ENCODE measurements at places on chromosomes 1 and 21.

GRCh38 chr1:59885160-59885832, 41.3 kb downstream of the CYP2J2 start:
- no peak for DNase-seq

GRCh38 chr1:182716740-182717720, 32.6 kb upstream of the RGS8 start:
- DNase-seq: no peak

GRCh38 chr1:229058729-229059128, 212.2 kb upstream of the RAB4A start:
- DNase-seq: no peak

DNA sequence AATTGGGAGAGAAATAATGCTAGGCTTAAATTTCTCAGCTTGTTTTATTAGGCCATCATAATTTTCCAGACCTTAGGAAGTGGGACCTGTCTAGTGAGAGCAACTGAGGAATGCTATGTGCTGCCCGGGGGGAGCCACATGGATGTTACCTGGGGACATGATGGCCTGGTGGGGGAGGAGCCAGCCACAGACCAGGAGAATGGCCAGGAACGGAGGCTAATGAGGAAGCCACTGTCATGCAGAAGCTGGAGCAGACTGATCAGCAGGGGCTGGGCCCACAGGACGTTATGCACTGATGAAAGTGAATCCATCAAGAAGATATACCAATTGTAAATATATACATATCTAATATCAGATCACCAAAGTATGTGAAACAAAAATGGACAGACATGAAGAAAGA, 4.6 kb upstream of the KRTAP10-1 start:
- DNase-seq: no peak

DNA sequence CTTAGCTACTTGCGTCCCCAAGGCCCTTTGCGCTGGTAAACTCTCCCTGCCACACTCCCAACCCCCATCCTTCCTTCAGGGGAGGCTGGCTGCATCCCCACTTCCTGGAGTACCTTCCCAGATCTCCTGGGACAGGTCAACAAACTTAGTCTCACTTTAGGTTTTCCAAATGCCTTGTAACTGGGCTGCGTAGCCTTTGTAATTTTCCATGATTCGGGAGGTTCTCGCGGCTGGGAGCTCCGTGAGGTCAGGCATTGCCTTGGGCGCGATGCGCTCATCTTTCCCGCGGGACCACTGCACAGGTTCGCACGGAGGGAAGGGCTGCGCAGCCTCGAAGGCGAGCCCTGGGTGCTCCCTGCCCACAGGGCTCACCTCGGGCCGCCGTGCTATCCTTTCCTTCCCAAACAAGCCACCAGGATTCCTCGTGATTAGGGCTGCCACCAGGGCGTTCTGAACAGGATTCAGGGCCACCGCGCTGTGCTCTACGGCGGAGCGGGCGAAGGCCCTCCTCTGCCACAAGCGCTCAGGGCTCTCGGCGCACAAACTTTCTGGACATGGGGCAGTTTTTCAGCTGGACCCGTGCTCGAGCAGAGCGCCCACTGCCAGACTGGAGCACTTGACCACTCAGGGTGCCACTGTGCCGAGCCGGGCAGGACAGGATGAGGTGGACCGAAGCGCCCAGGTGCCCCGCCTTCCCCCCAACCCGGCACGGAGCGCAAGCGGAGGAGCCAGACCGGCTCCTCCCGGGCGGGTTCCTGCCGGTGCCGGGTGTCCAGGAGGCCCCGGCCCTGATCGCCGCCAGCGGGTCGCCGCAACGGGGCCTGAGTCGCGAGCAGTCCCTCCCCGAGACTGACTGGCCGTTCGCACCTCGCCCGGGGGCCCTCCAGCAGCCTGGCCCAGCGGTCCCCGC, 1.1 kb downstream of the TMPRSS2 start:
- DNase-seq: no peak

DNA sequence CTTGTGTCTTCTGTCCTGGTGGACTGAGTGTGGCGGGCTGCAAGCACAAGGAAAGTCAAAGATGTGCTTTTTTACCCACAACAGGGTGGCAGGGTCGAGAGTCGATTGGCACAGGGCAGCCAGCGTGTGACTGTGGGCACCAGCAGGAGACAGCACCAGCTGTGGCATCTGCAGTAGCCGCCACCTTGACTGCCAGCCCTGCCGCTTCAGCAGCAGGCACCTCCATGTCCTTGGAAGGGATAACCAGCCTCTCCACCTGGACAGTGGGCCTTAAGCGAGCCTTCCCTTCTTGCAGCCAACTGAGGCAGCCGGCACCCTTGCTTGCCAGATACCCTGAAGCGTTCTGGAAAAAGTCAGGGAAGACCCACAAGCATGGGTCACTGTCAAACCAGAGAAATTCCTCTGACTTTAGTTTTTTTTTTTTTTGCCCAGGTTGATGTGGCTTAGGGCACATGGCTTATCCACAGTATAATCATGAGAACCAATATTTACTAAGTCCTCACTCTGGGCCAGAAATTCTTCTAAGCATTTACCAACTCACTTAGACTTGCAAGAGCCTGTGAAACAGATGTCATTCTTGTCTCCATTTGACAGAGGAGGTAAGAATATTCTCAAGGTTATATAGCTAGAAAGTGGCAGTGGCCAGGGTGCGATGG, 30.1 kb upstream of the PTGFRN start:
- no peak for DNase-seq

DNA sequence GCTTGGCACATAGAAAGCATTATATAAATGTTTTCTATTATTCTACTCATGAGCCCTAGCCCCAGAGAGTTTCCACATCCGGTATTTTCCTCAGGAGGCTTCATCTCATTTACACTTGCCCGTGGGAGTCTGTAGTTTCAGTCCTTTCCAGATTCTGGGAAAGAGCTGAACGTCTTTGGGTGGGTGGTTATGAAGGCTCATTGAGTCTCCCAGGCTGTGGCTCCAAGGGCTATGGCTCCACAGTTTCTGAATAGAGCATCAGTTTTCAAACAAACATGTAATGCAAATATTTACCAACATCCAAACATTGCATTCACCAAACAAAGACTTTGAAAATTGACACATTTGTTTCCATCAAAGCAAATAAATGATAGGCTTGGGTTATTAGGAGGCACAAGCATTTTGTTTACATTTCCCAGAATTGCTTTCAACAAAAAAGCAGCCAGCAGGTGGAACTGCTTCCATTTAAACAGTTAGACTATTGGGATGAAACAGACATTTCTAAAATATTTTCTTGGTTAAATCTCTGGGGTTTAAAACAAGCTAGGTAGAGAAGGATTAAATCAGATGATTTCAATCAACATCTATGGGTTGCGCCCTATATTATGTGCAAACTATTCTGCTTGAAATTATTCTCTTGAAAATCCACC, 1.3 kb upstream of the LEMD1 start:
- DNase-seq: no peak

- DNase-seq: no peak
These were observed 6.8 kb downstream of the LAPTM5 start for GRCh38 chr1:30750731-30751291.

- DNase-seq: no peak
These were observed 77.4 kb downstream of the FOXD2 start for GRCh38 chr1:47515164-47515789.

GRCh38 chr1:9606948-9607347, 18.2 kb downstream of the TMEM201 start:
- DNase-seq: no peak

- no peak for DNase-seq
These were observed 1.1 kb downstream of the KCND3 start for GRCh38 chr1:111988377-111988742.

- DNase-seq: no peak
These were observed 15.7 kb upstream of the ANGPTL1 start for GRCh38 chr1:178886551-178886950.

DNA sequence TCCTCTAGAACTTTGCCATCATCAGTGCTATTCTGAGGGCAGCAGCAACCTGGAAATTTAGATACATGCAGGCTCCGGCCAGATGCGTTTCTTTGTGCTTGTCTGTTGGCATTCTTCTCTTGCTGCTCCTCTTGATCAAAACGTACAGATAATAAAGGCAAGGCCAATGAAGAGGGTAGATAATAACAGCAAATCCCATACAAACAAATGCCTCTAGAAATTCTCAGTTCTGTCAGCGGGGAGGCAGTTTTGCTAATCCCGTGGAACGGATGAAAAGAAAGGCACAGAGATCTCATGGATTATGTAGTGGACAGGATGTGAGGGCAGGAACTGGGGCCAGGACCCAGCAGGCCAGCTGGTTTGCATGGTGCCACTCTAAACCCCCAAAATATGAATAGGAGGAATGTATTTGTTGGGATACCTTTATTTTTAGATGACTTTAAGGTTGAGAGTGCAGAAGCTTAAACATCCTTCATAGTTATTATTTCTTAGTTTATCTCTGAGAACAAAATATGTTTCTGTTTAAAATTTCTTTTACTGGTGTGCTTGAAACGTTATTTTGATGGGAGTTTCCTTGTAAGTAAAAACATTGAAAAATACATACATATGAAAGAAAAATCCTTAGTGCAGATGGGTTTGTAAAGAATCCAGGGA, 1.5 kb downstream of the ITSN1 start:
- DNase-seq: no peak

- no peak for DNase-seq
These were observed 251.5 kb downstream of the SIPA1L2 start for GRCh38 chr1:232378266-232379062.
